Activated naive CD8-positive, alpha-beta T cell treated with anti-CD3 and anti-CD28 coated beads, Interleukin-2, amount 10 ng/mL, durations not matched to agents 7 days and 5 days (primary cell): ENCODE measurements at places on chromosomes 6 and 20. TPM values are rescaled to one million over a fixed set of nuclear protein-coding genes. Genes with fewer than 3 reads are reported as not detected.
A peak's percentile ranks its signal among the peaks of the same experiment; 100 is the strongest.

The PPP2R5D gene
- total RNA-seq = 58.8 TPM

The EPPIN gene
- not detected for total RNA-seq

- no peak overlapping the region for H3K4me3 ChIP-seq
- no peak overlapping the region for H3K27ac ChIP-seq
- no peak for DNase-seq
- peaks cover 25% of the 10 kb centered on the region for H3K27me3 ChIP-seq
Observed at GRCh38 chr20:10313701-10314100, 95.1 kb downstream of the SNAP25 start.

DNA sequence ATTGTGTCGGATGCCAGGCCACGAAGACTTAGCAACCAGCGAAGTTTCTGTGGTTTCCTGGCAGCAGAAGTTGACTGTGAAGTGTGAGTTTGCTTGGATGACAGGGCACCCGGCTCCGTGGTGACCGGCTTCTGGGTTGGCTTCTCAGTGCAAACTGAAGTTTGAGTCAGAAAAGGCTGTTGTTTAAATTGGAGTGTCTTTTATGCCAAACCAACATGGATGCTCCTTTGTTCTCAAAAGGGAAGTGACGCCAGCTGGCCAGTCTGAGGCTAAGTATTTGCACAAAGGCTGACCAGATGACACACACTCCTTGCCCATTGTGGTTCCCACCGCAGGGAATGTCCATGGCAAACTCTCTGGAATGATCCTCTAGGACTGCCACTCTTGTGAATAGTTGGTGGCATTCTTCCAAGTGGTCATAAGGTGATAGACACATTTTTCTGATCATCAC is 164.8 kb upstream of the QKI start:
- no peak for DNase-seq
- H3K4me1 ChIP-seq = no peaks in the 10 kb centered on the region
- no peaks in the 10 kb centered on the region for H3K36me3 ChIP-seq
- no peak overlapping the region for H3K27ac ChIP-seq

GRCh38 chr6:6678185-6678671 is 89.7 kb downstream of the LY86 start:
- H3K4me1 ChIP-seq = peaks cover 28% of the 10 kb centered on the region
- H3K4me3 ChIP-seq = no peak overlapping the region
- no peak for DNase-seq
- H3K36me3 ChIP-seq = peaks cover 3% of the 10 kb centered on the region
- no peaks in the 10 kb centered on the region for H3K27me3 ChIP-seq

- H3K36me3 ChIP-seq = no peaks in the 10 kb centered on the region
- no peak overlapping the region for H3K4me3 ChIP-seq
- H3K27ac ChIP-seq = no peak overlapping the region
- H3K4me1 ChIP-seq = no peaks in the 10 kb centered on the region
- no peak for DNase-seq
Observed at GRCh38 chr20:18428490-18429173, 38.2 kb downstream of the DZANK1 start.

- no peaks in the 10 kb centered on the region for H3K4me1 ChIP-seq
- H3K27ac ChIP-seq = no peak overlapping the region
- H3K4me3 ChIP-seq = no peak overlapping the region
- no peak for DNase-seq
- no peaks in the 10 kb centered on the region for H3K36me3 ChIP-seq
Observed at GRCh38 chr6:55456016-55456415, 123.0 kb downstream of the HMGCLL1 start.

- H3K27me3 ChIP-seq = no peaks in the 10 kb centered on the region
- peak within 1 kb of the TSS; percentile 94 for H3K4me3 ChIP-seq
- peak within 1 kb of the TSS; percentile 93 for H3K27ac ChIP-seq
- H3K36me3 ChIP-seq = peaks cover 9% of the 10 kb centered on the region
- H3K4me1 ChIP-seq = peaks cover 38% of the 10 kb centered on the region
Observed at GRCh38 chr20:50958615-50959542, at the start of gene MOCS3. TSS of gene MOCS3 (plus strand) at chr20:50958818. CDS start at chr20:50958843, 25 bp downstream.

DNA sequence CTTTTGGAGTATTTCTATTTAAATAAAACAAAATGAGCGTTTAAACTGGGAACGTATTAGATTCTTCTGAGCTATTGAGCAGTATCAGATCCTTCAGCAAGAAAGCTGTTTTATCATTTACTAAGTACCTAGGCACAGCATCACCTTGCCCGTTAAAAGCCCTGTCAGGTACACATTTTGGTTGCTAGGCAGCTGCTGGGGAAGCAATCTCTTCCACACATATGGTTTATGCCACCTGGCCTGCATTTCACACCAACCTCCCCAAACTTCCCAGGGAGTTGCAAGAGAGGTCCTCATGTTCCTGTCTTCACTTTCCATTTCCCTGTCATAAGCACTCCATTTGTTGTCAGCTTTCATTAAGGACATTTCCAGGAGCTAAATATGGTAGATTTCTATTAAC is 400.1 kb downstream of the PLCB1 start:
- no peaks in the 10 kb centered on the region for H3K4me1 ChIP-seq
- H3K4me3 ChIP-seq = no peak overlapping the region
- peaks cover 4% of the 10 kb centered on the region for H3K27me3 ChIP-seq
- no peaks in the 10 kb centered on the region for H3K36me3 ChIP-seq

- no peak overlapping the region for H3K4me3 ChIP-seq
- H3K27ac ChIP-seq = no peak overlapping the region
- no peaks in the 10 kb centered on the region for H3K36me3 ChIP-seq
- H3K27me3 ChIP-seq = no peaks in the 10 kb centered on the region
Observed at GRCh38 chr6:85866370-85866730, 223.7 kb upstream of the SYNCRIP start.

The CALHM6 gene
- total RNA-seq = 23.2 TPM

The SLC17A9 gene
- total RNA-seq = 43.5 TPM

The XKR7 gene
- total RNA-seq = not detected

DNA sequence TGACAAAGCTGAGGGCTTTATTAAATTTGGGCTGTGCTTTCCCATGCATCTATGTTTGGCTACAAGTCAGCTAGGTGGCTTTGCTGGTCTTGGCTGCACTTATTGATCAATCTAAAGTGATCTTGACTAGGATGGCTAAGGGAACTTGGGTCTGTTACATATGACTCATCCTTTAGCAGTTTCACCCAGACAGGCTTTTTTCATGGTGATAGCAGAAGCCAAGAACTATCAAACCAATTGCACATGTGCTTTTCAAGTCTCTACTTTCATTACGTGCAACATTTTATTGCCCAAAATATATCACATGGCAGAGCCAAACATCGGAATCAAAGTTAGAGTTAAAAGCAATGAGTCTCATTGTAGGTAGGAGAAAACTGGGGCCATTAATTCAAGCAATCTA is 626.3 kb downstream of the TENT5A start:
- H3K27me3 ChIP-seq = no peaks in the 10 kb centered on the region
- no peak for DNase-seq
- no peaks in the 10 kb centered on the region for H3K4me1 ChIP-seq
- no peak overlapping the region for H3K4me3 ChIP-seq
- H3K27ac ChIP-seq = no peak overlapping the region
- no peaks in the 10 kb centered on the region for H3K36me3 ChIP-seq

DNA sequence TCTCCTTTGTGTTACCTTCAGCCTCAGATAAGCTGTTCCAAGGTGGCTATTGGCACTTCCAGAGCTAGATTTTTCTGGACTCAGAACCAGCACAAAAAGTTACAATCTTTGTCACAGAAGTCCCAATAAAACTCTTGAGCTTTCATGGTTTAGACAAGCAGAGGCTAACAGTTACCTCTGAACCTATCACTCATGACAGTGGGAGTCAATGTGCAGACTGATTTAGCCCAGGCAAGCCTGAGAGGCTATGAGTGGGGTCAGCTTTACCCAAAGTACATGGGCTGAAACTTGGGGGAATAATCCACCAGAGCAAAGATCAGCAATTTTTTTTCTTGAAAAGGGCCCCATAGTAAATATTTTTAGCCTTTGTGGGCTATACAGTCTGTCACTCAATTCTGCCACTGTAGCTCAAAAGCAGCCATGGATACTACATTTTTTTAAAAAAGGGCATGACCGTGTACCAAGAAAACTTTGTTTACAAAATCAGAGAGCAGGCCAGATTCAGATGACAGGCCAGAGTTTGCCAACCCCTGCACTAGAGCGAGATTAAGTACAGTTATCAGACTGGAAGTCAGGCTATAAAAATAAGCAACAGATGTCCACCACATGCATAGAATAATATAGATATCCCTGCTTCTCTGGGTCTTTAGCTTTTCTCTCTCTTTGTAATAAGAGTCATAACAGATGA is 20.0 kb downstream of the CCN2 start:
- H3K27me3 ChIP-seq = peaks cover 11% of the 10 kb centered on the region
- H3K4me1 ChIP-seq = no peaks in the 10 kb centered on the region
- H3K27ac ChIP-seq = no peak overlapping the region
- no peak for DNase-seq

DNA sequence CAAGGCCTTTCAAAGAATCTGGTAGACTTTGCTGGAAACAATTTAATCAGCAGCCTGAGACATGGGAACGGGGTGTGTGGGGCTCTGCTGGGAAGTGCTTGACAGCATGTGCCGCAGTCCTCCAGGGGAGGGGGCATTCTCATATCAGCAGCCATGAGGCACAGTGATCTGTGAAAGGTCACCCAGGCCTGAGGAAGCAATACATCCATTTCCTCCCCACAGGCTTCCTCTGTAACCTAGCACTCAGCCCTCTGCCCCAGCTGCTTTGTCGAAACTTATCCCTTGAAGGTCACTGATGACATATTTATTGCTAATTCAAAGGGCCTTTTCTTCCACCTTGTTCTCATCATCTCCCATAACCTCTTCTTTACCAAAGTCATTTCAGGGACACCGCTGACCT is 103.3 kb downstream of the TNFAIP3 start:
- H3K4me3 ChIP-seq = no peak overlapping the region
- H3K36me3 ChIP-seq = peaks cover 14% of the 10 kb centered on the region
- H3K27me3 ChIP-seq = no peaks in the 10 kb centered on the region

DNA sequence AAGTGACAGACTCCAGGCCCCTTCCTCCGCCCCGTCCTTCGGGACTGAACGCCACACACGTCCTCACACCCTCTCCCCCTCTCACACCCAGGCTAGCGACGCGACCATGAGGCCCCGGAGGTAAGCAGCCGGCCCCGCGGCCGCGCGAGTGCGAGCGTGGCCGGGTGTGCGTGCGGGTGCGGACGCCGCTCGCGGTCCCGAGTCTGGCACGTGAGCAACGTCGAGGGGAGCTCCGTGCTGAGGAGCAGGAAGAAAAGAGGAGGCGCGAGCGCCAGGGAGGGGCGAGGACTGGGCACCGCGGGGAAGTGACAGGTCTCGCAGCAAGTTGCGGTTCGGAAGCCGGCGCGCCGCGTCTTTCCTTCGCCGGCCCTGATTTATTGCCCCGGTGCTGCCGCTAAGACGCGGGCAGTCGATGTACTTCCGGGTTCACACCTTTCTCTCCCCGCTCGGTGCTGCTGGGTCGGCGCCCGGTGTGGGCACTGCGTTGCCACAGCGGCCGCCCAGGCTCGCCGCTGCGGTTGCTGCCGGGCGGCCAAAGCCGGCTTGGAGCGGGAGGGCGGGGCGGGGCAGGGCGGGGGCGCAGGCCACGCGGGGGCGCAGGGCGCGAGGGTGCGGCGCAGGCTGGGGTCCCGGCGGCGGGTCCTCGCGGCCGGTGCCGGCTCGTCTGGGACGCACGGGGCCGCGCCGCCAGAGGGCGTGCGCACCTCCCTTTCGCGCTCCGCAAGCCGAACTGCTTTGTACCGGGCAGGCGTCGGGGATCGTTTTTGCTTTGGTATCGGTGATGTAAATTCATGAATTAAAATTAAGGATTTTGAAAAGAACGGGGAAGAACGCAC is 15.8 kb upstream of the LIN28B start:
- peak overlapping the region; percentile 74 for H3K4me3 ChIP-seq
- peak; percentile 68 for DNase-seq
- peaks cover 47% of the 10 kb centered on the region for H3K27me3 ChIP-seq
- H3K4me1 ChIP-seq = peaks cover 3% of the 10 kb centered on the region
- H3K27ac ChIP-seq = no peak overlapping the region

DNA sequence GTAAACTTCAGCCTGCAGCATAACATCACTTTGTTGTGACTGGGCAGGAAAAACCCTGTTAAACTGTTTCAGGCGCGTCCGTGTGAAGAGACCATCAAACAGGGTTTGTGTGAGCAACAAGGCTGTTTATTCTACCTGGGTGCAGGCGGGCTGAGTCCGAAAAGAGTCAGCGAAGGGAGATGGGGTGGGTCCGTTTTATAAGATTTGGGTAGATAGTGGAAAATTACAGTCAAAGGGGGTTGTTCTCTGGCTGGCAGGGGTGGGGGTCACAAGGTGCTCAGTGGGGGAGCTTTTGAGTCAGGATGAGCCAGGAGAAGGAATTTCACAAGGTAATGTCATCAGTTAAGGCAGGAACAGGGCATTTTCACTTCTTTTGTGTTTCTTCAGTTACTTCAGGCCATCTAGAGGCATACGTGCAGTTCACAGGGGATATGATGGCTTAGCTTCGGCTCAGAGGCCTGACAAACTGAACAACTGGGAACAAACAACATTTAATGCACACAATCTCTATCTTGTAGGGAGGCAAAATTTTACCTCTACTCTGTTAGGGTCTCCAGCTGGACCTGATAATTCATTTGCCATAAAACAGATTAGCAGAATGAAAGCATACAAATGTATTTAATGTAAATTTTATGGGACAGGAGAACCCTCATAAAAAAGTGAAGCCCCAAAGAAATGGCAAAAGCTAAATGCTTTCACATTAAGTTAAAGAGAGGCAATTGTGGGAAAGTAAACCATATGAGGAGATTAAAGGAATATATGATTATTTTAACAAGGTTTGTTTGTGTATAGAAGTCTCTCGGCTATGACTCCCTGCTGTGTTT is 58.3 kb upstream of the HFE start:
- no peaks in the 10 kb centered on the region for H3K27me3 ChIP-seq
- H3K27ac ChIP-seq = peak overlapping the region; percentile 90
- H3K36me3 ChIP-seq = peaks cover 1% of the 10 kb centered on the region
- no peak for DNase-seq
- H3K4me1 ChIP-seq = peaks cover 66% of the 10 kb centered on the region
- H3K4me3 ChIP-seq = peak overlapping the region; percentile 38

- H3K27ac ChIP-seq = no peak overlapping the region
- H3K36me3 ChIP-seq = peaks cover 34% of the 10 kb centered on the region
- no peak overlapping the region for H3K4me3 ChIP-seq
- DNase-seq = no peak
Observed at GRCh38 chr6:106643061-106643460, 13.7 kb downstream of the QRSL1 start.
